ENCODE measurements at places on chromosomes 5 and 9.

DNA sequence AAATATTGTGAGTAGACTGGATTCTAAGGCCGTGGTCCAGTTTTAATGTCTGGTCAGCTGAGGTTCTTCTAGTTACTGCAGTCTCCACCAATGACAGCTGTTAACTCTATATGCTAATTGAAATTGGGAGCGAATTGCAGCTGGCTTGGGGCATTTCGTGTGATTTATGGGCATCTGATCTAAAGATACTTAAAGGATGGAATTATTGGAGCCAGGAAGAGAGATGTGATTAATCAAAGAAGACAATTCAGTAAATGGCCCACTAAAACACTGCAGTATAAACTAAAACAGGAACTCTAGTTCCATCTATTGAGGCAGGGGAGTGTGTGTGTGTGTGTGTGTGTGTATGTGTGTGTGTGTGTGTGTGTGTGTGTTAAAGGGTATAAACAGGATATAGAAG lies 157.5 kb upstream of the IQGAP2 start:
- DNase-seq: no peak

DNA sequence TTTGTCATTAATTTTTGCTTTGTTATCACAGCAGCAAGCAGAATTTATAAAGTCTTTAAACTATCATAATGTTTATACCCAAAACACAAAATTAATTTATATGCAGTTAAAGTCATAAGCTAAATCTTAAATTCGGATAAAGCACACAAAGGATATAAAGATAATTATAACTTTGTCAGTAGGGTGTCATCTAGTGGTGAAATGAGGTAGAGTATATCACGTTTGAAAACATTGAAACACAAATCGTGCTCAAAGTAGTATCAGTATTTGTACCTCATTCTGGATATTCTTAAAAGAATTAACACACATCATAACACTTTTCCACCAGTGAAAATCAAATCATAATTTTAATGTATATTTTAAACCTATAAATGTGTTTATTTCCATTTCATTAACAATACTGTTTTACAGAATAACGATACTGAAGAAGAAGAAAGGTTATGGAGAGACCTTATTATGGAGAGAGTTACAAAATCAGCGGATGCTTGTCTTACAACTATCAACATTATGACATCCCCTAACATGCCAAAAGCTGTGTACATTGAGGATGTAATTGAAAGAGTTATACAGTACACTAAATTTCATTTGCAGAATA lies 129.5 kb downstream of the NIPBL start:
- no peak for DNase-seq

- DNase-seq: no peak
Measured at GRCh38 chr5:67997892-67998457, 217.6 kb upstream of the PIK3R1 start.

GRCh38 chr5:139108063-139108824 lies 89.9 kb downstream of the SIL1 start:
- DNase-seq: no peak

DNA sequence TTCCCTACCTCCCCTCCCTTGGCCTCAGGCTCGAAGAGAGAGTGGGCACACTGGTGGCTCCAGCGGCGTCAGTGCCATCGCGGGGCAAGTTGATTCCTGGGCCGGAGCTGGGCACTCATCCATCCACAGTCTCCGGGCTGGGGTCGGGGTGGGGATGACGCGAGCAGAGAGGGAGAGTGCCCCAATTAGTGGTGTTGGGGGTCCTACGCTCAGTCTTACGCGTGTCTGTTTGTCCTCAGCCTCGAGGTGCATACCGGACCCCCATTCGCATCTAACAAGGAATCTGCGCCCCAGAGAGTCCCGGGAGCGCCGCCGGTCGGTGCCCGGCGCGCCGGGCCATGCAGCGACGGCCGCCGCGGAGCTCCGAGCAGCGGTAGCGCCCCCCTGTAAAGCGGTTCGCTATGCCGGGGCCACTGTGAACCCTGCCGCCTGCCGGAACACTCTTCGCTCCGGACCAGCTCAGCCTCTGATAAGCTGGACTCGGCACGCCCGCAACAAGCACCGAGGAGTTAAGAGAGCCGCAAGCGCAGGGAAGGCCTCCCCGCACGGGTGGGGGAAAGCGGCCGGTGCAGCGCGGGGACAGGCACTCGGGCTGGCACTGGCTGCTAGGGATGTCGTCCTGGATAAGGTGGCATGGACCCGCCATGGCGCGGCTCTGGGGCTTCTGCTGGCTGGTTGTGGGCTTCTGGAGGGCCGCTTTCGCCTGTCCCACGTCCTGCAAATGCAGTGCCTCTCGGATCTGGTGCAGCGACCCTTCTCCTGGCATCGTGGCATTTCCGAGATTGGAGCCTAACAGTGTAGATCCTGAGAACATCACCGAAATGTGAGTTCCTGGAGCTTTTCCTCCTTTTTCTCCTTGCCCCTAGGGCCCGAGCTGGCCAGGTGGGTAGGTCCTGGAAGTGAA lies 861 bp downstream of the NTRK2 start:
- DNase-seq: no peak

GRCh38 chr5:13993926-13994325 lies 49.4 kb upstream of the DNAH5 start:
- no peak for DNase-seq

DNA sequence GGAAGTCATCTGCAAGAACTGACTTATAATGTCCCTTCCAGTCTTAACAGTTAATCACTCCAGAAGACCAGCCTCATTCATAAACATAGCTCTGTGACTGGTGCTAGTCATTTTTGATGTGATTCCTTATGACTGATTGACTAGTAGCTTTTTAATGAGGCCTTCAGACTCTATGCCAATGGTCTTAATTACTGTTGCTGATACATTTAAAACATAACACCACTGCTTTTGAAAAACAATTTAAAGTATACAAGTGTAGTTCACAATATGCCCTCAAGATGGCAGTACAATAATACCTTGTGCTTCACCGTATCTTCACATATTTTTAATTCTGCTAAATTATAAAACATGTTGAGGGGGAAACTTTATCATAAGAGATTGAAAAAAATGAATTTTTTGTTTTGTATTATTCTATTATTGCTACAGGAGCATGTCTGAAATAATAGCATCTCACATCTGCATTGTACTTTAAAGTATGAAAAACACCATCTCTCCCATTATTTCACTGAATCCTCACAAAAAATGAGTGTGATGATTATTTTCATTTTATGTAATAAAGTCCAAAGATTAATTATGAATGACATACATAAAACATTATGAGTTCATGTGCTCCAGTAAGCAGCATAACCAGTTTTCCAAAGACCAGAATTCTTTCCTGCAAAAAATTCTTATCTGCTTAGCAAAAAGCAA lies 55.2 kb upstream of the SHISAL2B start:
- DNase-seq: no peak

GRCh38 chr5:156498226-156498980 lies 171.4 kb downstream of the SGCD start:
- no peak for DNase-seq

DNA sequence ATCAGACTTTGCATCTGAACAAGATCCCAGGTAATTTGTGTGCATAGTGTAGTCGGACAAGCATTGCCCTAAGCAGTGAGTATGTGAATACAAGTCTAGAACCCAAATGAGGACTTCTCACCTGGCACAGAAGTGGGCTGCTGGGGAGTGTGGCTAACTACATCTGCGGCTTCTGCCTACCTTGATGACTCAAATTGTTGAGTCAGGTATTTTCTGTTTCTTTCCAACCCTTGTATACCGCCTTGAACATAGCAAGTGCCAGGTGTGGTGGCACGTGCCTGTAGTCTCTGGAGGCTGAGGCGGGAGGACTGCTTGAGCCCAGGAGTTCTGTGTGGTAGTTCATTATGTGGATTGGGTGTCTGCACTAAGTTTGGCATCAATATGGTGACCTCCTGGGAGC lies 7.9 kb upstream of the JADE2 start:
- no peak for DNase-seq

DNA sequence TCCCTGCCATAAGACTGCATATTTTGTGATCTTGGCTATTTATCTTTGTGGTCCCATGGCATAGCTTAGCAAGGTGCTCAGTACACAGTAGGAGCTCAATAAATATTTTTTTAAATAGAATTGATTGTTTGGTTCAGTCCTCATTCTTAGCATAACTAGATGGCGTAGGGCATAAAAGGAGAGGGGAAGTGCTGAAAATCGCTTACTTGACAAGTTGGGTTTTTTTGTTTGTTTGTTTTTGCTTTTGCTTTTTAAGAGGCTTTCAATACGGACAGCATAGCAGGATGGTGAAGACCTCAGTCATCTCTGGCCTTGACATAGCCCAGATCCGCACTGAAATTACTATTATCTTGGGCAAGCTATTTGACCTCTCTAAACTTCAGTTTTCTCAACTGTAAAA lies 86.6 kb upstream of the RANBP3L start:
- DNase-seq: no peak

DNA sequence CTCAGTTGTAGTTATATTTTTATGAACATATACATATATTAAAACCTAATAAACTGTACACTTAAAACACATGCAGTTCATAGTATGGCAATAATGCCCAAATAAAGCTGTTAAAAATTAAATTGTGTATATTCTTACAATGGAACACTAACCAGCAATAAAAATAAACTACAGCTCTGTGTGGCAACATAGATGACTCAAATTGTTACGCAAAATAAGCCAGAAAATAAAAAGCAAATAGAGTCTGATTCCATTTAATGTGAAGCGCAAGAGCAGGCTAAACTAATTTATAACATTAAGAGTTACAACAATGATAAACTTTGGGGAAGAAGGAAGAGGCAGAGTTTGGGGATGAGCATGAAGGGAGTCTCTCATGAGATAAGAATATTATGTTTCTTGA lies 597.3 kb downstream of the TLE1 start:
- no peak for DNase-seq

GRCh38 chr9:6330958-6331634 lies 2.9 kb downstream of the TPD52L3 start:
- DNase-seq: no peak

DNA sequence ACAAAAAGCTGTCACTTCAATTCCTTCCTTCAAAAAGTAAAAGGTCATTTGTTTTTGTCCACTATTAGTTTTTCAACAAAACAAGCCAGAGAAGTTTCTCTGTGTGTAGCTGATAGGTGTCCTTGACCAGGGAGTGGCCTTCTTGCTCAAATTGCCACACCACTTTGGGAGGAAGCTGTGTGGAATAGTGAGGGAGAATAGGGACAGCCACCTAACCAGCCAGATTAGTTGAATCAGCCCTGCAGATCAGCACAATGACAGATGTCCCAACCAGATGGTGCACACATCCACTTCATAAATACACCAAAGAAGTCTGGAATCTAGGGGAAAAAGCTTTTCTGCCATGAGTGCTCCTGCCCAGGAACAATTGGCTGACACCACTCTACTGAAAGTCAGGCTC lies 37.2 kb downstream of the NREP start:
- DNase-seq: no peak

DNA sequence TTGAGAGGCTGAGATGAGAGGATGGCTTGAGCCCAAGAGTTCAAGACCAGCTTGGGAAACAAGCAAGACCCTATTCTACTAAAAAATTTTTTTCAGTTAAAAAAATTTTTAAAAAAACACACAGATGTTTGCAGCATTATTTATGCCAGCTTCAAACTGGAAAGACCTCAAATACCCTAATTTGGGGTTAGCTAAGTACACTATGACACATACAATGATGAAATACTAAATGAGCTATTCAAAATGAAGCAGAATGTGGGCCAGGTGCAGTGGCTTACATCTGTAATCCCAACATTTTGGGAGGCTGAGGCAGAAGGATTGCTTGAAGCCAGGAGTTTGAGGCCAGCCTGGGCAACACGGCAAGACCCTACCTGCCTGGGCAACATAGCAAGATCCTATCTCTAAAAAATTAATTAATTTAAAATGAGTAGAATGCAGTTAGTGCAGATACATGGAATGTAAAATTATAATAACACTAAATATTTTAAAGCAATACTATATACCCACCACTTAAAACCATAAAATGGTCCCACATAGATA lies 44.9 kb downstream of the LHFPL2 start:
- DNase-seq: no peak

DNA sequence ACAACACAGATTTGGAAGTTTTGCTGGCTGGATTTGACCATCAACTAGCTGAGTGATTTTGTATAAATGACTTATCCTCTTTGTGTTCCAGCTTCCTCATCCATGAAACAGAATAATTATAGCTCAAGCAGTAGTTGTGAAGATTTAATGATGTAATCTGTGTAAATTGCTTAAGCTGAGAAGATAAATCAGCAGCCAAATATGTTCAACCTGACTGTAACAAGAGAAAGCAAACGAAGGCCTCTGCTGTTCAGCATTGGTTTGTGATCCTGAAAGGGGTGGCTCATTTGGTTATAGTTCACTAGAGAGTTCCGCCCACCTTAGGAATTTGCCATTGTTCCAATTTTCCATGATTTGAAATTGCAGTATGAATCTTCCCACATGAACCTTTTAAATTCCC lies 75.7 kb upstream of the CCDC112 start:
- DNase-seq: no peak

GRCh38 chr5:83377131-83377865 lies 94.2 kb upstream of the VCAN start:
- DNase-seq: no peak

- no peak for DNase-seq
Measured at GRCh38 chr5:7393921-7394799, 1.8 kb upstream of the ADCY2 start.

GRCh38 chr5:61409568-61409967 lies 77.5 kb downstream of the ZSWIM6 start:
- no peak for DNase-seq

- no peak for DNase-seq
Measured at GRCh38 chr5:147809830-147810666, 21.4 kb downstream of the SPINK1 start.

DNA sequence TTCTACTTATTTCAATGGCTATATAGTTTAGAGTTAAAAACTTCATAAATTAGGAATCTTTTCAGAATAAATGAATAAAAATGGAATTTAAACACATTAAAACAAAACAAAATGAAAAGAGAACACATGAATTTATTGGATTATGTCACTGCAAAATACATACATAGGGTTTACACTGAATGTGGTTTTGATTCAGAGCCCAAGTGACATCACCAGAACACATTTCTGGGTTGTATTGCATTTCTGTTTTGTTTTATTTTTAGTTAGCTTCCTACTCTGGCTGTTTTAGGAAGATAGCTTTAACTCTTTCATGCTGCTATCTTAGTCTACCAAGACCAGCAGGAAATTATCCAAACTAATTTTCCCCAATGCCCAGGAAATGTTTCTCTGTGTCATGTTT lies 1935.0 kb downstream of the EFNA5 start:
- no peak for DNase-seq

GRCh38 chr9:4341554-4341953 lies 41.7 kb upstream of the GLIS3 start:
- no peak for DNase-seq

DNA sequence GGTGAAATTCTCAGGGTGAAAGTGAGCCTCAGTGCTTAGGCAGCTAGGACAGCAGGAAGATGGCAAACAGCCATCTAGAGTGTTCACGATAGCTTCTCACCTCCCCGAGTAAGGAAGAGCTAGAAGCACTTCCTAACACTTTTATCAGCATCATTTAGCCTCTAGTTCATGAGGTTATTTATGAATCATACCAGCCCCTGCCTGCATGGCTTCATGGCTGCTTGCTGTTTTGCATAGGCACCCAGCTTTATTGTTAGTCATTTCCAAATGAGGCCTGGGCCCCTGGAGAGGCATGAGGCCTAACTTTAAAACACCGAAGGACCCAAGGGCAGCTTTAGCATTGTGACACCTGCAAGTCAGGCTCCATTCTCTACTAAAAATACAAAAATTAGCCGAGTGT lies 134.9 kb upstream of the PANK3 start:
- no peak for DNase-seq

- DNase-seq: no peak
Measured at GRCh38 chr9:112009656-112010055, 113.0 kb downstream of the UGCG start.

Data from stimulated activated CD8-positive, alpha-beta memory T cell treated with anti-CD3 and anti-CD28 coated beads, Interleukin-2, amount 100 ng/mL, for 48 hours (primary cell).